ENCODE measurements at places on chromosomes 7 and 10. TPM values are rescaled to one million over a fixed set of nuclear protein-coding genes. Genes with fewer than 3 reads are reported as not detected.

The CACNA2D1 gene
- total RNA-seq, result not detected

The DNAH11 gene
- 2.2 TPM for total RNA-seq

The FOXP2 gene
- not detected for total RNA-seq

The TWIST1 gene
- 2.3 TPM for total RNA-seq

The DNAJC12 gene
- total RNA-seq, result 4.1 TPM

The LIPK gene
- not detected for total RNA-seq

The C10orf143 gene
- 2.5 TPM for total RNA-seq

The ELMO1 gene
- total RNA-seq, result 102 TPM

The PRTFDC1 gene
- 1.7 TPM for total RNA-seq

The BMPER gene
- not detected for total RNA-seq

The KLF14 gene
- not detected for total RNA-seq

The SUFU gene
- total RNA-seq, result 19.6 TPM

The PRPS1L1 gene
- total RNA-seq, result not detected

All from activated CD4-positive, alpha-beta memory T cell treated with anti-CD3 and anti-CD28 coated beads, Interleukin-2, amount 10 ng/mL, durations not matched to agents 7 days and 5 days (primary cell).